ENCODE measurements at places on chromosomes 5 and 9.
A peak's percentile ranks its signal among the peaks of the same experiment; 100 is the strongest.

GRCh38 chr5:30736669-30737068 is 456.8 kb upstream of the CDH6 start:
- H3K4me3 ChIP-seq = no peak overlapping the region
- H3K27ac ChIP-seq = no peak overlapping the region
- no peaks in the 10 kb centered on the region for H3K36me3 ChIP-seq
- no peaks in the 10 kb centered on the region for H3K4me1 ChIP-seq

- H3K36me3 ChIP-seq = no peaks in the 10 kb centered on the region
- no peaks in the 10 kb centered on the region for H3K4me1 ChIP-seq
- no peak overlapping the region for H3K4me3 ChIP-seq
- no peak overlapping the region for H3K27ac ChIP-seq
Observed at GRCh38 chr5:176151281-176151680, 86.9 kb upstream of the SIMC1 start.

DNA sequence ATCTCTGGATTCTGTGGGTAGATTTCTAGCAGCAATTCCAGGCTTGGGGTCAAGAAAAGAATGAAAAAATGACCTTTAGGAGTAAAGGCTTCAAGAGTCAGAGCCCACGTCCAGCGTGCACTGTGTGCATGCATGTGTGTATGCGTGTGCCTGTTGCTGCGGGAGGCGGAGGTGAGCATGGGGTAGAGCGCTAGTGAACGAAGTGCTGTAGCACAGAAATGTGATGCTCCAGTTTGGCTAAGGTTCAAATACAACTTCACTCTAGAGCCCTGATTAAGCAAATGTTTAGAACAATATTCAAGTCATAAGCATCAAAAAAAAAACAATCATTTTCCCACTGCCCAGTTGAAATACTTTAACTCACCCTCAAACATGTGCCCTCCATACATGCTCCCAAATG is 403.9 kb downstream of the ZNF608 start:
- no peak overlapping the region for H3K4me3 ChIP-seq
- H3K27ac ChIP-seq = no peak overlapping the region
- DNase-seq = no peak

DNA sequence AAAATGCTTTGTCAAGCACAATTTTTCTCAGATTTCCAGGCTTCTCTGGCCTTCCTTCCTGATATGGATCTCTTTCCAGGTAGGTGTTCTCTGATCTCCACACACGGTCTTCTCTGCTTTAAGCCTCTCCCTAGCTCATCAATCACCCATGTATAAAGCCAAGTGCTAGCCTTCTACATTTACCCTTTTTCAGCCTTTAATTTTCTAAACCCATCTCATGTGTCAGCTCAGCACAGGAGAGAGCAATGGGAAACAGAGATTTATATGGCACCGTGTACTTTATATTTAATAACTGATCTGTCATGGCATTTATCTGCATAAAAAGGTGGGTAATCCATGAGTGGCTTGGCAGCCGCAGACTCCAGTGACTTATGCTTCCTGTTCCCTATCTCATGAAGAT is 495.0 kb downstream of the RASEF start:
- no peaks in the 10 kb centered on the region for H3K36me3 ChIP-seq
- H3K27me3 ChIP-seq = peaks cover 4% of the 10 kb centered on the region
- no peak for DNase-seq
- H3K27ac ChIP-seq = no peak overlapping the region

DNA sequence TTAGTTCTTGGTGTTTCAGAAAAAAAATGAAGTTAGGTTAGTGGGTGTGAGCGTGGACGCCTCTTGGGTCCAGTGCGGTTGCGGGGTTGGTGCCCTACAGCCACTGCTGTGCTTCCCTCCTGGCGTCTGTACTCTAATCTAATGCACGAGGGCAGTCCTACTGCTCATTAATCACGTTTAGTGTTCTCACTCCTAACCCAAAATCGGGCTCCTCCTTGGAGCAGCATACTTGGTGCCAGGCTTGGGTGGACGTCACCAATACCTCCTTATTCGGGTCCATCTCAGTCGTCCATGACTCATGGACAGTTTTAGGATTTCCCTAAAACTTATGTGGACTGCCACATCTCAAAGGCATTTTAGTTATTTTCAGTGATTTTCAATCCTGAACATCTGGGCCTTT is 41.6 kb downstream of the TRIO start:
- no peak for DNase-seq
- H3K4me1 ChIP-seq = peaks cover 89% of the 10 kb centered on the region
- H3K27ac ChIP-seq = no peak overlapping the region
- no peak overlapping the region for H3K4me3 ChIP-seq

- peak overlapping the region; percentile 28 for H3K4me3 ChIP-seq
- peaks cover 37% of the 10 kb centered on the region for H3K4me1 ChIP-seq
- DNase-seq = peak; percentile 28
- H3K27ac ChIP-seq = no peak overlapping the region
- peaks cover 60% of the 10 kb centered on the region for H3K27me3 ChIP-seq
Observed at GRCh38 chr5:55176176-55176818, 3.3 kb upstream of the CDC20B start.

GRCh38 chr5:172943906-172944305 is 15.3 kb upstream of the RPL26L1 start:
- no peak for DNase-seq
- H3K4me1 ChIP-seq = no peaks in the 10 kb centered on the region
- no peak overlapping the region for H3K4me3 ChIP-seq
- no peaks in the 10 kb centered on the region for H3K27me3 ChIP-seq
- H3K27ac ChIP-seq = no peak overlapping the region
- H3K36me3 ChIP-seq = peaks cover 74% of the 10 kb centered on the region

GRCh38 chr9:126514037-126514821 is 99.5 kb upstream of the LMX1B start:
- no peak overlapping the region for H3K27ac ChIP-seq
- peak; percentile 79 for DNase-seq
- peaks cover 22% of the 10 kb centered on the region for H3K4me1 ChIP-seq
- no peak overlapping the region for H3K4me3 ChIP-seq
